Activated CD8-positive, alpha-beta memory T cell treated with anti-CD3 and anti-CD28 coated beads, Interleukin-2, amount 10 ng/mL, durations not matched to agents 7 days and 5 days (primary cell): ENCODE measurements at places on chromosomes 11 and 22. TPM values are rescaled to one million over a fixed set of nuclear protein-coding genes. Genes with fewer than 3 reads are reported as not detected.

GRCh38 chr22:42747701-42748513, 27.2 kb upstream of the A4GALT start:
- no peak for DNase-seq

DNA sequence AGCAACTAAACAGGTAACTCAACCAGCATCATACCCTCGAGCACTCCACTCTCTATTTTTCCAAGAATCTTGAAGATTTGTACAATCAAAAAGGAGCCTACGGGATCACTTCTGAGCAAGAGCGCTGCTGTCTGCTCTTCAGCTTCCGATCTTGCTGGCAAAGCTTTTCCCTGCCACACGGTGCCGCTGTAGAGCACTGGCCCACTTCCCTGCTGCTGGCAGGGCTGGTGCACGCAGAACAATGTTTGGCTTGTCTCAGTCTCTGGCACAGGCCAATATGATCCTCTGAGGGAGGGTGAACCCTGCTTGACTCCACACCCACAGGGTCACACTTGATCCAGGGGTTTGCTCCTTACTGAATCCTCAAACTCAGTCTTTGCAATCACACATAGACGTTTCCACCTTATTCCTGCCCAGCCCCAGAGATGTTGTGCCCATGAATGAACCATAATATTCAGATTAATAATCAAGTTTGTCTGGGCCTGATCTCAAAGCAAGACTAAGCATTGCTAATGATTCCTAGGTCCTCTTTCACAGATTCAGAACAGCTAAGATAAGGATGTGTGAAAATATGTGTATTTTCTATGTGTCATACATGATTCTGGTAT, 536.6 kb downstream of the SOX6 start:
- peak; percentile 47 for DNase-seq

GRCh38 chr22:49648053-49648452, 179.6 kb downstream of the BRD1 start:
- no peak for DNase-seq

DNA sequence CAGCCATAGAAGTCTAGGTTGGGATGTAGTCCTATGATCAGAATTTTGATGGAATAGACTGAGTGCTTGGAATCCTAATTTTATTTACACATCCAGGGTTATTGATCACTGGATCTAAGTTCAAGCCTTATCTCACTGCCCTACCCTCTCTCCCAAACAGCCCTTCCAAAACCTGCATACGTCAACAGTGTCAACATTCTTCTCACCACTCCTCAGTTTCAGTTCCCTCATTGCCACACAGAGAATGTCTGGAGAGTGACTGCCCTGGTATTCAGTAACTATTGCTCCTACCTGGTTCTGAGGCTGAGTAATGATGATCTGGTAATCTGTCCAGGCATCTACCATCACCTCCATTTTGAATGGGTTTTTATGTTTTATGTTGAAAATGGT, 60.0 kb downstream of the GLYATL1 start:
- DNase-seq = no peak

DNA sequence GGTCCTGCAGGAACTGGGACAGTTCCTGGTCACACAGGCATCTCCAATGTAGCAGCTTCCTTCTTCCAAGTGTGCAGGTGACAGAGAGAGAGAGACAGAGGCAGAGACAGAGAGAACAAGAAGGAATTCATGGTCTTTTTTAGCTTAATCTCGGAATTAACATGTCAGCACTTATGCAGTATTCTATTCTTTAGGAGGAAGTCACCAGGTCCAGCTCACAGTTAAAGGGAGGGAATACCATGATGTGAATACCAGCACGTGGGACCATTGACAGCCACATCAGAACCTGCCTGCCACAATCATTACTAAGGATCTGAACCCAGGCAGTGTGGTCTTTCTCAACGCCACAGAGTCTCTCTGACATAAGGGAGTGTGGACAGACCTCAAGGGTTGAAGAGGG, 341.6 kb downstream of the MN1 start:
- no peak for DNase-seq

GRCh38 chr11:110112457-110112856, 19.3 kb downstream of the ZC3H12C start:
- DNase-seq = no peak

Gene CFAP300
- not detected for total RNA-seq

DNA sequence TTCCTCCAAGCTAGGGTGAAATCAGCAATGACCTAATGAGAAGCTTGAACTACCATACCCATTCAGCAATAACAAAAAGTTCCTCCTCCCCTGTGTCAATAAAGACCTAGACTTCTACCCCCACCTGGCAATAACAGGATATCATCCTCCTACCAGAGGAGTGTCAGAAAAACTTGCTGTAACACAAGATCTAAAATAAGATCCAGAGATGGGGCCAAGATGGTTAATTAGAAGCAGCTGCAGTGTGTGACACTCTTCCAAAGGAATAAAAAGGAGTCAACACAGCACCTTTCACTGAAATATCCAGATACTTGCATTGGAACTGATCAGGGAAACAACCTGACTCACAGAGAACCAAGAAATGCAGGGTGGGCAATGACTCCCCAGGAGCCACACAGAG, 84.4 kb upstream of the ARHGAP42 start:
- DNase-seq = no peak

Gene PNPLA5
- not detected for total RNA-seq

- DNase-seq = no peak
Measured at GRCh38 chr11:1618231-1618630, 3.7 kb downstream of the KRTAP5-4 start.

DNA sequence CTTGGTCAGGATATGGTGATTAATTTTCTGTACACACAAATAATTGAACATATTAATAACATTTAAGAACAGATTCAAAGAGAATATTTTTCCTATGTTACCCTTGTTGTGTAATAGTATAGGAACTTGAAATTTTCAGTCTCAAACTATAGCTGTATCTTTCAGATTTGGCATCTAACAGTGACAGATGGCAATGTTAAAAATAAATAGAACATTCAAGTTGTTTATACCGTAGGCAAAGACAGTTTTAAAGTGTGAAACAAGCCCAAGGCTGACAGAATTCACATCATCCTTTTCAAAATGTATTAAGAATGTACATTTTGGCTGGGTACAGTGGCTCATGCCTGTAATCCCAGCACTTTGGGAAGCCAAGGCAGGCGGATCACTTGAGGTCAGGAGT, 92.6 kb upstream of the TP53AIP1 start:
- no peak for DNase-seq

DNA sequence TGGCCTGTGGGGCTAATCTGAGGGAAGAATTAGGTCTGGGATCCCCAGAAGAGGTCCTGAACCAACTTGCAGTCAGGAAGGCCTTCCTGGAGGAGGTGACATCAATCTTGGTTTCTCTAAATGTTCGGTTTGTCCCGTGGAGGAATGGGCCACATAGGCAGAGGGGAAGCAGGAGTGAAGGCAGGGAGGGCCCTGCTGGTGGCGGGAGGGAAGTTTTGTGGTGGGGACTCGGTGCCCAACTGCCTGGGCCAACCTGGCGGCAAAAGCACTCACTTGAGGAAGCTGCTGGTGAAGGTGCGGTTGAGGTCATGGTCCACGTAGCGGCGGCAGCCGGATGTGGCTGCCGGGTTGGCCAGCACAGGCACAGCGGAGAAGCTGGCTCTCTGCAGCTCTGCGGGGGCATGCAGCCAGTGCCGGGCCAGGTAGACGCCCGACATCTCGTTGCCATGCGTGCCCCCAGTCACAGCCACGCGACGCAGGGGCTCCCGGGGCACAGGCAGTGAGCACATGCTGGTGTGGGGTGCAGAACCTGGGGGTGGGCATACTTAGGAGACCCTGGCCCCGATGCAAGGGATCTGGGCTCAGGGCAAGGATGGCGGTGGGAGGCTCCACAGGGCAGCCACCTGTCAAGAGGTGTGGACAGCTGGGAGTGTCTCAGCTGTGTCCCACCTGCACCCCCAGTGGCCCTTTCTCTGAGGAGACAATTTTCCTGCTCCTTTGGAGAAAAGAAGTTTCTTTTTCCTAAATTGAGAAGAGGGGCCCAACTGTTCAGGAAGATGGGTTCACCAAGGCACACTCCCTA, 3.8 kb downstream of the ACY3 start:
- peak; percentile 86 for DNase-seq

- DNase-seq = no peak
Measured at GRCh38 chr11:79937676-79938334, 497.0 kb upstream of the TENM4 start.

GRCh38 chr11:126739499-126740145, 260.9 kb downstream of the KIRREL3 start:
- no peak for DNase-seq

DNA sequence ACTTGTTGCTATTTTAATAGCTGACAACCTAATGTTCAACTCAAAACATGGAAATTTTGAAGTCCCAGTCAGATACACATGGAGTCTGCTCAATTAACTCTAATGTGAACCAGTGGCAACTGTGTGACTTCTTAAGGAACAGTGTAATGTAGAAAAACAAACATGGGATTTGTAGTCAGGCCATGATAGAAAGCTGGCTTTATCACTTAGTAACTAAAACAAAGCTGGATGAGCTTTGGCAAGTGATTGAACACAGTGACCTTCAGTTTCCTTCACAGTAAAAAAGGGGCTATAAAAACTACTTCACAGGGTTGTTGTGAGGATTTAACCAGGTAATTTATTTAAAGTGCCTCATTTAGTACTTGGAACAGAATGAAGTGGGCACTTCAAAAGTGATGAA, 62.6 kb downstream of the PRCP start:
- no peak for DNase-seq

Gene MMP12
- not detected for total RNA-seq

- no peak for DNase-seq
Measured at GRCh38 chr22:20779818-20780158, 5.9 kb downstream of the SERPIND1 start.

GRCh38 chr22:36811094-36811800, 5.6 kb downstream of the PVALB start:
- DNase-seq = no peak

GRCh38 chr11:123562829-123563228, 91.6 kb downstream of the SCN3B start:
- DNase-seq = no peak

Gene ALDH3B1
- total RNA-seq = not detected

DNA sequence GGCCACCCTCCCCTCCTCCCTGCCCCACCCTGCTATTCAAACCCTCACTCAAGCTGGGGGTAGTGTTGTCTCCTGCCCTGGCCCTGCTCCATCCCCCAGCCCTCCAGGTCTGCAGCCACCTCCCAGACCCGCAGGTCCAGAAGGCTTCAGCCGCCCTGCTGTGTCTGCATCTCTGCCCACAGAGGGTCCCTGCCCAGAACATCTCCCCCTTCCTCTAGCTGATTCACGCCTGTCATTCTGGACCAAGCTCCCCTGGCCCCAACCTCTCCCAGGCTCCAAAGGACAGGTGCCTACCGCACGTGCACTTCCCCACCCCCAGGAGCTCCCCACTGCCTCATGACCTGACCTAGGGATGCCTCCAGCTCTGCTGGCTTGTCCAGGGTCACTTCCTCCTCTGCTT, 16.0 kb upstream of the SHISAL1 start:
- no peak for DNase-seq

Gene ZC3H12C
- total RNA-seq = 2.8 TPM

Gene B4GALNT4
- total RNA-seq = not detected

DNA sequence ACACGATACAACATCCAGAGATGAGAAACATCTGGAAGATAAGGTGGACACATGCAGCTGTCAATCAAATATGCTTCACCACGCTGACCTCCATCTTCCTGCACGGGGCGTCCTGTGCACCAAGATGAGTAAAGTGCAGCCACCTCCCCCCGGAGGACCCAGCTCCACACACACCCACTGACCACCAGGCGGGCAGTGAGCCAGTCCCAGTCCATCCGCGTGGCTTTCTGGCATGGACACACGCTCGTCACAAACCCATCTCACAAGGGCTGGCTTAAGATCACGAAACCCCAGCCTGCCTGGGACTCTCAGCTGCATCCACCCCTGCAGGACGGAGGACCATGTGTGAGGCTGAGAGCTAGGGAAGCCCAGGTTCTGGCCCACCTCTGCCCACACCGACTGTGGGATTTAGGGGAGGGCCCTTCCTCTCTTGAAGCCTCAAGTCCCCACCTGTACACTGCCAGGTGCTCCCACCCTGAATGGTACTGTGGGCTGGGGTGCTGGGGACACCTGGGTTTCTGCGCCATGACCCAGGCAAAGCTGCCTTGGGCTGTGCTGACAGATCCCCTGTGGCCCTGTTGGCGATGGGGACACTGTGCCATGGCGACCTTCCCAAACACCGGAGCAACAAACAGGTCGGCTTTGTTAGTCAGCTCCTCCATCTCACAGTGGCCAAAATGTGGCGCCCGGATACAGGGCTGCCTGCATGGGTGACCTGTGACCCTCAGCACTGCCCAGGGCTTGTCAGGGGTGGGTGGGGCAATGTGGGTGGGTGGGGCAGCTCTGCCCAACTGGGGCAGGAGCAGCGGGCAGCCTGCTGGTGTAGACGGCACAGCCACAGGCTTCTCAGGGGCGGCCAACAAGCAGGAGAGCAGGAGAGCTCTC, 629.0 kb downstream of the TBC1D22A start:
- DNase-seq = no peak

- no peak for DNase-seq
Measured at GRCh38 chr11:59865031-59865430, 1.3 kb downstream of the TCN1 start.

Gene TRPM5
- not detected for total RNA-seq

DNA sequence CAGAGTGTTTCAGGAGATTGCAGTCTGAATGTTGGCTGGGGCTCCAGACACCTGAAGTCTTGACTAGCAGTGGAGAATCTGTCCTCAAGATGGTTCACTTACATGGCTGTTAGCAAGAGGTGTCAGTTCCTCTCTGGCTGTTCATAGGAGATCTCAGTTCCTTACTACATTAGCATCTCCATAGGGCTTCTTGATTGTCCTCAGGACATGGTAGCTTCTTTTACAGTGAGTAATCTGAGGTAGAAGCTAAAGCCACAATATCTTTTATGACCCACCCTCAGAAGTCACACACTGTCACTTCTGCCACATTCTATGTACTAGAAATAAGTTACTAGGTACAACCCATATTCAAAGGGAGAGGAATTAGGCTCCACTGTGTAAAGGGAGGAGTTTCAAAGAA, 10.5 kb upstream of the PATL1 start:
- no peak for DNase-seq

DNA sequence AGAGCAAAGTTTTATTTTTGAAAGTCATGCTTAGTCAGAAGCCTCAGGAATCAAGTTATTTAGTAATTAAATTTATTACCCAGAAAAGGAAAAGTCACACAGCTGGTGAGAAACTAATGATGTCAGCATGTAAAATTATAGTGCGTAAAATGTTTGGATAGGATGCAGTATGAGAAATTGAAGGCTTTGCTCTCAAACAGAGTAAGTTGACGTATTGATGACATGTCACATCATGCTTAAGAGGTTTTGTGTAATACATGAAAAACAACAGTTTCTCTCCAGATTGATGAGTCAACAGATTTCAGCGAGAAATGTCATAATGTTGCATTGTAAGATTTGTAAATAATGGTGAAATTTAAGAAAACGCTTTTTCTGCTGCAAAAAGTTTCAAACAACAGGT, 769.8 kb downstream of the METTL15 start:
- no peak for DNase-seq

Gene TRIM49
- not detected for total RNA-seq

GRCh38 chr11:6900327-6900999, 8.2 kb upstream of the OR2D2 start:
- no peak for DNase-seq

- no peak for DNase-seq
Measured at GRCh38 chr11:119990309-119991021, 147.4 kb downstream of the TRIM29 start.

GRCh38 chr11:1356007-1356435, 33.7 kb upstream of the BRSK2 start:
- DNase-seq = no peak

Gene OR8A1
- total RNA-seq = not detected

Gene GAS2
- 1.3 TPM for total RNA-seq

Gene NDUFV1
- 239 TPM for total RNA-seq
